ENCODE measurements at places on chromosomes 12 and 14.

DNA sequence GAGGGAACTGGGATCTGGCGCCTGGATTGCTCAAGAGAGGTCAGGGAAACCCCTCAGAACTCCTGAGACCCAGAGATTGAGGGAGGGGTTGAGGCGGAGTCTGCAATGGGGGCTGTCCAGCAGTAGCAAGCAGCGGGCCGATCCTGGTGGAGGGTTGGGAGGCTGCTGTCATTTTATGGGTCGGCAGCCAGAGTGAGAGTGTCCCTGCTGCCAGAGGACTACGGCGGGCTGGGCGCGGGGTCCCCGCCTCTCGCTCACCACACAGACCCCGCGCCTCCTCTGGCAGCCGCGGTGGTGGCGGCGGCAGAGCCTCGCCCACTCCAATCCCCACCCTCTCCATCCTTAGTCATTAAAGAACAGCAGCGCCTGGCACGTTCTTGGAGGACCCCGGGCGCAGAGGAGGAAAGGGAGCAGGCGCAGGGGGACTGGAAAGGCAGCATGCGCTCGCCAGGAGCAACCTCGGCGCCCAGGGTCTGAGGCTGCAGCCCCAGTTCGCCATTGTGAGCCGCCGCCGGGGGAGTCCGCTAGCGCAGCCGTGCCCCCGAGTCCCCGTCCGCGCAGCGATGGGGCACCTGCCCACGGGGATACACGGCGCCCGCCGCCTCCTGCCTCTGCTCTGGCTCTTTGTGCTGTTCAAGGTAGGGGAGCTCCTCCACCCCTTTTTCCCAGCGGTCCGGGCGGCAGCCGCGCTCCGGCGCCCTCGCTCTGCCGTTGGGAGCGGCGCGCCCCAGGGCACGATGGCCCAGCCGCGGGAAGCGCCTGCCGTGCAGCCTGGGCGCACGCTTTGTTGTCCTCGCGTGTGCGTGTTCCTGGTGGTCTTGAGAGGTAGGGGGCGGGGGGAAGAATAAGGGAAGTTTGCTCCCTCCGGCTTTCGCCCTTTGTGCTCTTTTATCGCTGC lies at the start of gene PTPRO:
Gene PTPRO (plus strand): TSS at position 345 of the 898 bp plus-strand sequence.
- no peak for DNase-seq

- no peak for DNase-seq
Observed at GRCh38 chr12:77343291-77343690, 277.9 kb upstream of the E2F7 start.

DNA sequence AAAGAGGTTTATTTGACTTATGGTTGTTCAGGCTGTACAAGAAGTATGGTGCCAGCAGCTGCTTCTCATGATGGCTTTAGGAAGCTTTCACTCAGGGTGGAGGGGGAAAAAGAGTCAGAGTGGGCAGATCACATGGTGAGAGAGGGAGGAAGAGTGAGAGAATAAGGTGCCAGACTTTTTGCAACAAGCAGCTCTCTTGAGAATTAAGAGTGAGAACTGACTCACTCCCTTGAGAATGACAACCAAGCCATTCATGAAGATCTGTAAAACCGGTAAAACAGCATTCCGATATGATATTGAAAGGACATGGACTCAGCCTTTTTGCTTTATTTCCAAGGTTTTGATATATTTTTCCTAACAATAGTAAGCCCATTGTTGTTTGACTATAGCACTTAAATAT lies 501.2 kb downstream of the GALC start:
- no peak for DNase-seq

GRCh38 chr14:50342221-50343078 lies 30.3 kb downstream of the DMAC2L start:
- DNase-seq: peak; percentile 32

- peak; percentile 23 for DNase-seq
Observed at GRCh38 chr14:77965919-77966435, 166.1 kb downstream of the ADCK1 start.

DNA sequence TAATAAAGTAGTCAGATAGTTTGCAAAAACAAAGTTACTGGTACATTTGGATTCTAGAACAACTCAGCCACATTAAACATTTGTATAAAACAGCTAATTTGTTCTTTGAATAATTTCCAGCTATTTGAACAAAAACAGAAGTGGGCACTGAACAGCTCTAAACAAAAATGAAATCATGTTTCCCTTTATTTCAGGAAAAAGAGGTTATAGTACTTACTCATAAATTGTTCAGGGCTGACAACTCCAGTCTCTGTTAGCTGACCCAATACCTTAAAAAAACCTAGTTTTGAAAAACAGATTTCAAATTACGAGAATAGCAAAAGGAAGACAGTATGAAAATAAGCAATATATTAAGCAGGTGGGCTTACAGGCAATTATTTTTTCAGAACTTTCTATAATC lies 8.2 kb downstream of the GNPNAT1 start:
- DNase-seq: no peak

DNA sequence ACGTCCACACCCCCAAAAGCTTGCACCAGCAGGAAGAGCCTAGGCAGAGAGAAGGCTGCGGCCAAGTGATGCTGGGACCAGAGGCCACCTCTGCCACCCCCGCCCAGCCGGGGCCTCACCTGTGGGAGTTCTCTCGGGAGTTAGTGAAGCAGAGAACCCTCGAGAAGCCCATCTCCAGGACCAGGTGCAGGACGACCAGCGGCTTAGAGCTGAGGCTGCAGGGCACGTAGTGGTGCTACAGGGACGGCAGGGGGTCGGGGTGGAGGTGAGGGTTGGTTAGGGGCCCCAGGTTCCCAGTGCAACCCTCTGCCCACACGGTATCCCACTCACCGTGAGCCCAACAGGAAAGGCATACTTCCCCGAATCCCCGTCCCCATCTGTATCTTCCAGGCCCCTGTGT lies 3.6 kb downstream of the DDX51 start:
- no peak for DNase-seq

GRCh38 chr12:52264435-52264825 lies 10.0 kb upstream of the KRT86 start:
- no peak for DNase-seq

GRCh38 chr14:69107407-69108003 lies 45.4 kb downstream of the DCAF5 start:
- peak; percentile 83 for DNase-seq

DNA sequence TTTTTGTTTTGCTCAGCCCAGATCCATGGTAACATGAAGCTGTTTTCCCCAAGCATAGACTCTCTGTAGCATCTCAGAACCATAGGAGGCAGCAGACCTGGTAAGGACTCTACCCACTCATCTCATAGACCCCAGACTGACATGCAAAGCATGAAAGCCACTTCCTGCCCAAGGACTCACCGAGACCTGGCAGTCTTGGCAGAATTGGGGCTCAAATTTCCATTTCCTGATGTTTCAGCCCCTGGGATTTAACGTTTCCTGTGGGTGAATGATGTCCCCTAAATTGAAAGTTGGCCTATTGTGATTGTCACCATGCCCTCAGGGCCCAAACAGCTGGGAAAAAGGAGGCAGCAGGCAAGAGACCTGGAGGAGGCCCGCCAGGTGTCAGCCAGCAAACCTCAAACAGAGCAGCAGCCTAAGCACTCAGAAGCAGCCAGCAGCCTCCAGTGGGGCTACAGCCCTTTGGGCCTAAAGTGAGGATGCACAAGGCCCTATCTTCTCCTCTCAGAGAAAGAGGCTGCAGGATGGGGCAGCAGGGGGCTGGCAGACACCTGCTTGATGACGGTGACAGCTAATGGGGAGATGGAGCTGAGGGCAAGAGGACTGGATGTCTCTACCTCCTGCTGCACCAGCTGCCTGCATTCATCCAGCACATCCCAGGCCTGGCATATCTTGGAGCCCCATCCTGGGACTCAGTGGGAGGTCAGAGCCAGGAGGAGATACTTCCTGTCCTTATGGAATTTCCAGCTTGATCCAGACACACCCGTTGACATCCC lies 8.5 kb downstream of the KRT85 start:
- DNase-seq: no peak

DNA sequence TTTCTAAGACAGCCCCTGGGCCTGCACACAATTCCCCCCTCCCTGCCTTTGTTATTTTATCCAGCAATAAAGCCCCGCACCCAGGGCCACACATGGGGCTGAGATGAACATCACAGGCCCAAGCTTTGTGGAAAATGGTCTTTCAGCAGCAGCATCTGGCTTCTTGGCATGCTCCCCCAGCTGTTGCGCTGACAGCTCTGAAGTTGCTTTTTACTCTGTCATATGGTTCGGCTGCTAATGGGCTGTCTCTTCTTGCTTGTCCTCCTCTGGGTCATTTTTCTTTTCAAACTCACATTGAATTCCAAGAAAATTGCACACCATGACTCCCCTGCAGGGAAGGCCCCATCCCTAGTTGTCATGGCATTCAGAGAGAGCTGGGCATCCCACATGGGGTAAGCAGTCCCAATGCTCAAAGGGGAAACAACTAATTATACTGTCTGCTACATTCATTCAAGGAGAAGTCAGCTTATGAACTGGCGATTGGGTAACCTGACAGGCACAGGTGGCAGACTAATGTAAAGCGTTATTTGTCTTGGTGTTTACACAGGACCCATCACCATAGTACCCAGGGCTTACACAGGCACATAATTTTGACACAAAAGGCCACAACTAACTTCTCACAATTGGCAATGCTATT lies 74.0 kb upstream of the CDKN3 start:
- no peak for DNase-seq

DNA sequence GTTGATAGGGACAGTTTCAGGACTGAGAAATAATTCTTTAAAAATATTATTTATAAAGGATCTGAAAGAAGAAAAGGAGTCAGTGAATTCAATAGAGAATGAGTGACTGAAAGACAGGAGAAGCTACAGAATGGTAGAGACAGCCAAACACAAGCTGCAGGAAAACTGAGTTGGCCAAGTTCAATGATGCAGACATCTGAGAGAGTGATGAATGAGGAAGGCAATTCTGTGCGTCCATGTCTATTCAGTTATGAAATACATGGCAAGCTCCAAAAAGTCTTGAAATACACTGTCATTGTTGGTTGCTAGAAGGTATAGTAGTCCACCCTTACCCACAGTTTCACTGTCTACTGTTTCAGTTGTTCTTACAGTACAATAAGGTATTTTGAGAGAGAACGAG lies 6.8 kb downstream of the LRRC74A start:
- DNase-seq: no peak

DNA sequence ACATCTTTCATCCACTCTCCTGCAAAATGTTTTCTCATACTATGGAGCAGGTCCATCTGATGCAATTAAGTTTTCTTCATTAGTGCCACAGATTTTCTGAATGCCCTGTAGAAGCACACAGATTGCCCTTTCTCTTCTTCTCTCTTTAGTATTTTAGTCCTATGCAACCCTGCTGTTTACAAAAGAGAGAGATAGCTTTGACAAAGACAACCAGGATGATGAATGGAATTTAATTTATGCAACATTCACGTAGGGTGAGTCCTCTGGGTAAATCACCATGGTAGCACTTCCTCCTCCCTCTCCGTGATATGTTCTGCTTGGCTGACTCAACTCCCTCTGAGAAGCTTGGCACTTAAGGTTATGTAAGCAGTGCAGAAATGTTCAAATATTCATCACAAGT lies 400.9 kb upstream of the PDE3A start:
- no peak for DNase-seq

DNA sequence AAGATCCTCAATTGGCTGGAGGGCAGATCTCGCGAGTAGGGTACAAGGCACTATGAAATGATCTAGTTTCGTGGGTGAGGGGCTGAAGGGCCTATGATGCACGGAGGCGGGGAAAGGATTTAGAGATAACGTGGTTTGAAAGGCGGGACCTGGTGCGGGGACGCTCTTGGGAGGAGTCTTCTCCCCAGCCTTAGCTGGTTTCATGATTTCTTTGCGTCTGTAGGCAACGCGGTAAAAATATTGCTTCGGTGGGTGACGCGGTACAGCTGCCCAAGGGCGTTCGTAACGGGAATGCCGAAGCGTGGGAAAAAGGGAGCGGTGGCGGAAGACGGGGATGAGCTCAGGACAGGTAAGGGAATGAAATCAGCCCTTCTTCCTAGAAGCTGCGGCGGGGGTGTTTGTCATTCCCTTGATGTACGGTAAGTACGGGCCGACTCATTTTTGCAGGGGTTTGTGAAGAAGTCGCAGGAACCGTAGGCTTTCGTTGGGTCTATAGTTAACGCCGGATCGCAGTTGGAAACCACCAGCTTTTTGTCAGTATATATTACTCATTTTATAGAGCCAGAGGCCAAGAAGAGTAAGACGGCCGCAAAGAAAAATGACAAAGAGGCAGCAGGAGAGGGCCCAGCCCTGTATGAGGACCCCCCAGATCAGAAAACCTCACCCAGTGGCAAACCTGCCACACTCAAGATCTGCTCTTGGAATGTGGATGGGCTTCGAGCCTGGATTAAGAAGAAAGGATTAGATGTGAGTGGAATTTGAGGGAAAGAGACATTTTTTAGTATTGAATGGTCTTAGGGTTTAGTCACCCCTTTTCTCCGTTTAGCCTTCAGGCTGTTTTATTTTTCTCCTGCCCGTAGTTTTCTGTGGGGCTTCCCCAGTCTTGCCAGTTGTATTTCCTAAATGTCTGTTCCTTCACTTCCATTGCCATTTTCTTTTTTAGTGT lies 602 bp downstream of the APEX1 start:
- peak; percentile 72 for DNase-seq

DNA sequence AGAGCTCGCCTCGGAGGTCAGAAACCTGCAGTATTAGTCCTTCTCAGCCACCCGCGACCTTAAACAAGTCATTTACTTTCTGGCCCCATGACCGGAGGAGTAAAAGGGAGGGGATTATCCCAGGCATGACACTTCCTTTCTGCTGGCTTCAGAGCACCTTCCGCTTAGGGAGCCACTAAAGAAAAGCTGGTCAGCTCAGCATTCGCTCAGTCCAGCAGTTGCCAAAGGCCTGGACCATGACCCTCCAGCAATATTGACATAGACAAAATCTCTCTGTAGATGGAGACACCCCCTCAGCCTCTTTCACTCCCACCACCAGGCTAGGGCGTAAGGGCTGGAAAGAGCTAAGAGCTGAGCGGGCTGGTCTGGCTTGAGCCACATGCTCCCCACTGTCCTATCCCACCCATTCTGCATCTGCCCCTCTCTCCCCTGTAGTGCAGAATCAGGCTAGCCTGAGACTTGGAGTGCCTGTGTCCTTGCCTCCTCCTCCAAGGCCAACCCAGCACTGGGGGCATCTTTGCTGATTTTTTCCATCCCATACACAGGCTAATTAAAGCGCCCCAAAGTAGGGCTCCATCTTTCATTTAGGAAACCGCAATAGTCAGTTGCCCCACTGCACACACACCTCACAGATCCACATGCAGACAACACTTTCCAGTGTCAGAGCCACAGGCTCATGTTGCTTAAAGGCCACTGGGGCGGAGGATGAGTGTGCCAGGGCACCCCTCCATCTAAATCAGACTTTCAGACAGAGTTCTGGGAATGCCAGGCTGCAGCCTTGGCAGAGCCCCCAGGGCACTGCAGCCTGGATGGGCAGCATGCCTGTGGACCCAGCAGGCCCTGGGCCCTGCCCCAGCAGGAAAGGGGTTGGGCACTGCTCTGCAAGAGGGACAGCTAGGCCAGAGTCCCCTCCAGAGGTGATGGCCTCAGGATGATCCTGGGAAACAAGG lies 4.0 kb upstream of the CPNE6 start:
- DNase-seq: no peak
